ENCODE measurements at places on chromosomes 5 and 9. TPM values are rescaled to one million over a fixed set of nuclear protein-coding genes. Genes with fewer than 3 reads are reported as not detected.
A peak's percentile ranks its signal among the peaks of the same experiment; 100 is the strongest.

- no peak for DNase-seq
Measured at GRCh38 chr9:98599566-98600216, 109.0 kb downstream of the GABBR2 start.

The SV2C gene
- total RNA-seq, result 0.08 TPM

DNA sequence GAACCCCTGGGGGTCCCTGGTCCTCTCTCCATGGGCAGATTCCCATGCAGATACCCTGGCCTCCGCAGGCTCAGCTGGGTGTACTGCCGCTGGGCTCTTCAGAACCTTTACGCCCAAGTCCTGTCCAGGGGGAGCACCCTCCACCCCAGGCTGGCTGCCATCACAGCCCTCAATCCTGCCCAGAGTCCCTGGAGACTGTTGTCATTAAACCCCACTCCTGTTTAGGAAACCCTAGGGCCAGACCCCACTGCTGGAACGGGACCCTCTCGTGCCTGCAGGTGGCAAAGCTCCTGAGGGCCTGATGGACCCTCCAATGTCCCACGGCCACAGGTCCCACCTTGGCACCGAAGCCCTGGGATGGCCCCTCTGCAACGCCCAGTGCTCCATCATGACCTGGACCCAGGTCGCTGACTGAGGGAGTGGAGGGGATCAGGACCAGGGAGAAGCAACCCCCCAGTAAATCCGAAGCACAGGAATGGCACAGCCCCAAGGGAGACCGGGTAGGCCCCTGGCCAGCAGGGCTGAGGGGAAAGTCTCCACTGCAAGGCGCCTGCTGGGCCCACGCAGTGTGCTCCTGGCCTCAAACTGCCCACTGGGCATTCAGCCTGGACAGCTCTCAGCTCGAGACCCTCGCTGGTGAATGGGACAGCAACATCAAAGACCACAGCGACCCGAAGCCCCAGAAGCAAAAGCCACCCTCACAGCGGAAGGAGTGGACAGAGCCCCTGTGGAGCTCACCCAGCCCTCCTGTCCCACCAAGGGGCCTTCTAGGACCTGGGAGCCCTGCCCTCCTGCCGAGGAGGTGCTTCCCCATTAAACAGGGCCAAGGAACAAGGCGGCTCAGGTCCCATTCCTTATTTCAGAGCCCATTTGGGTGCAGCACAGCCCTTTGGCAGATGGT, 8.3 kb downstream of the ZDHHC11B start:
- DNase-seq, result no peak

- no peak for DNase-seq
Measured at GRCh38 chr9:137664676-137665075, 45.9 kb downstream of the EHMT1 start.

The SMIM15 gene
- 41.5 TPM for total RNA-seq

DNA sequence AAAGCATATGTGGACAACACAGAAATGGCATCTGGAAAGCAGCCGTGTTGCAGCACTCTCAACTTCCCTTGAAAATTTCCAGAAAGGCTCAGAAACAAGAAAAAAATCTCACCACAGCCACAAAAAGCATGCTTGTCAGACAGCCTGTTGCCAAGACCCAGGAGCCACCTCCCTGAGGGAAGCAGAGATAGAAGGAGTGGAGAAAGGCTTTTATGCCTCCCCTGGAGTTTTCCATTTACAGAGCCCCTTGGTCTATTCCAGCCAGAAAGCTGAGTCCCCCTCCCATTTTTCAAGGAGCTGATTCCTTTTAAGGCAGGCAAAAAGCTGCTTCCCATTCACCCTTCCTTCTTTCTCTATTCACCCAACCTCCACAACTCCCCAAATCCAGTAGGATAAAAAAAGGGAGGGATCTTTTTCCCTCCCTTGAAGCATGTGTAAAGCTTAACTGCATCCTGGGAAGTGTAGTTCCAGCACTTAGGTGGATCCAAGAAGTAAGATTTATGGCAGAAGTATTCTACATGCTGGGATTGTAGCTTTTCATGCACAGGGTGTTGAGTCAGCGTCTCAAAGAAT, 37.1 kb upstream of the PALM2AKAP2 start:
- peak; percentile 18 for DNase-seq
